Activated CD4-positive, alpha-beta T cell treated with anti-CD3 and anti-CD28 coated beads, Interleukin-2, amount 50 U/mL, for 4 hours (primary cell): ENCODE measurements at places on chromosomes 11 and 22.

GRCh38 chr11:68303083-68303482, 9.3 kb upstream of the LRP5 start:
- DNase-seq = no peak

- DNase-seq = peak; percentile 86
Measured at GRCh38 chr11:85752890-85753581, 57.9 kb downstream of the SYTL2 start.

DNA sequence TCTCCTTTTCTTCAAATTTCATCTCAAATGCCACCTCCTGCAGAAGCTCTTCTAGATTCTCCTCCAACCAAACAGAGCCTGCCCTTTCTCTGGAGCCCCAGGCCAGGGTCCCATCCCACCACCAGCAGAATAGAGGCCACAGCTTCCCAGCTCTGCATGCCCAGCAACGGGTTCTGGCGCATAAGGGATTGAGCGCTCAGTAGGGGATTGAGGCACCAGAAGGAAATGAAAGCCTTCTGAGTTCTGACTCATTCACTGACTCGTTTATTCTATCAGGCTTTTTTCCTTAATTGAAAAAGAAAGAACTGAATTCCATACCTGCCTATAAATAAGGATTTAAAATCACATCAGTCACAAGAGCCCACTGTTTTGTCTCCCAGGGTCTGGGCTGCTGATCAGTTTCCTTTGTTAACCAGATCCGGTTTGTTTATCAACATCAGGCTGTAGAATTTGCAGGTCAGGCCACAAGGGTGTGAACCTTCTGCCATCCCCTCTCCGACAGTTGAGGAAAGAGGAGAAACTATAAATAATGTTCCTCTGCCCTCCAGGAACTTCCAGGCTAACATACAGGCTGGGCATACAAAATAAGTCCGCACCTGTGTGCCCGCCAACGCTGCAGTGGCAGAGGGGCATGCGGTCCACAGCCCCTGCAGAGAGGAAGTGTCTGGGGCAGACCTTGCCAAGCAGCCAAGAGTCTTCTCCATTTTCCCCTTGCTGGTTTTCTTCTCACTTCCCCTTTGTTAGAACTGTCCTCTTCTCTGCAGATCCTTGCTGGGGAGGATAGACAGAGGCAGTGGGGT, 63.5 kb upstream of the PRDM11 start:
- DNase-seq = no peak

DNA sequence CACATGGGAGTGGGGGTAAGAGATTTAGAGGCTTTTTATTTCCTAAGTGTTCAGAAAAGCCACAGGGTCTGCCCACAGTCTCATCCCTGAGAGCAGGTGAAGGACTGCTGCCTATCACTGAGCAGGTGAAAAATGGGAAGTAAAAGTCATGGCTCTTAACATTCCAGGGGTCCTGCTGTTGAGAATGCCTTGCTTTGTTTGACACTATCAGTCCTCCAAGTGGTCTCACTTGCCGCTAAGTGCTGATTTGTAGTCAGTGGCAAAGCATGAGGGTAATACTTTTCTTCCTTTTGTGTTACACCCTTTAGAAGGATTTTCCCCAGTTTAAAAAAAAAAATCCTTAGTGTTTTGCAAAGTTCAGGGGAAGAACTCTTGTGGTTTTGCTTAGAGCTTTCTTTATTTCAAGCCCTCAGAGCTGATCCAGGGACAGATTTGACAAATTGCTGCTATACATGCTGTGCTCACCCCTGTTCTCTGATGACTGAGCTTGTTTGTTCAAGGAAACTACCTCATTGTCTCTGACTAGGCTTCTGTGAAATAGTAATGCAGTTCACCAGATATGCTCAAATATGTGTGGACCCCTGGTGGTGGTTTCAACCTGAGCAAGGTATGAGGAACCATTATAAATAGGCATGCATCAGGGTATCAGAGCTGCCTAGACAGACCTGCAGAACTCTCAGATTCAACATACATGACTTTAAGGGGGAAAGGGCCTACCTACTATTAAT, 141.0 kb downstream of the ARHGAP42 start:
- DNase-seq = no peak

GRCh38 chr11:93526346-93526633, 16.9 kb downstream of the SMCO4 start:
- DNase-seq = no peak

DNA sequence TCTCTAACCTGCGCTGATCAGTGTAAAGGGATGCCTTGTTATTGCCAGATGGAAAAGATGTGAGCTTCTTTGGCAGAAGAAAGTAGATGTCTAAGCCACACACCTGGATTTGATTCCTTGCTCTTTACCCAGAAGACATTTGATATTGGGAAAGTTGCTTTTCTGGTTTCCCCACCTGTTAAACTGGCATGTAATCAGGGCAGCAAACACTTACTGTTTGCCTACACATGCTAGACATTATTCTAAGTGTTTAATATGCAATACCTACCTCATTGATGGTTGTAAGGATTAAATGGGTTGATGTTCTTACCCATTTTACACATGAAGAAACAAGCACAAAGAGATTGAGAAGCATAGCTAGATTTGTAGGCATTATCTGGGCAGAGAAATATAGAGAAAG, 16.6 kb downstream of the ASRGL1 start:
- no peak for DNase-seq
